ENCODE measurements at places on chromosomes 12 and 14. TPM values are rescaled to one million over a fixed set of nuclear protein-coding genes. Genes with fewer than 3 reads are reported as not detected.

Gene PRPH
- not detected for total RNA-seq

Gene OASL
- total RNA-seq, result 18.0 TPM

Gene STAC3
- total RNA-seq, result 1.1 TPM

Gene LRRIQ1
- total RNA-seq, result 0.03 TPM

Gene PPP4R4
- total RNA-seq, result 0.03 TPM

DNA sequence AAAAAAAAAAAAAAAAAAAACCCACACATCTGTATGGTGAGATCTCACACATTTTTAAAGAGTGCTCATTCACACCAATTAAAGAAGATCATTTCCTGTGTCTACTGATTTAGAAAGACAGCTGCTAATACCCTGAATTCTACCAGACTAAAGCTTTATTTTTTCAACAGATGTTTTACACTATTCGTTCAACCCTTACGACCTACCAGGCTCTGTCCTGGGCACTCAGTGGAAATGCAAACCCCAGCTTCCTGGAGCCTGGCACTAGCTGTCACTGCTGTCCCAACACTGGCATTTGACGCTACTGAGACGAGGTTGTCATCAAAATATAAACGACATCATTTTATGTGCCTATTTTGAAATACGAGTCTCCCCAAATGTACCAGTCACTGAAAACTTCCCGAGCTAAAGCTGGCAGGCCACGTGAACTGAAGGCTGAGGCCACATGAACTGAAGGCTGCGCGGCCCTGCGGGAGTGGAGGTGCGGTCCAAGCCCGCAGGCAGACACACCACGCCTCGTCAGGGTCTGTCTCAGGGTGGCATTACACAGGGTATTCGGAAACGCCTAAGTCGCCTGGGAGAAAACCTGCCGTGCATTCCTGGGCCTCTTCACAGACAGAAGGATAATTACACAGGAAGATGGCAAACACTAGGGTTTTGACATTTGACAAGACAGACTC, 27.2 kb downstream of the SLC15A4 start:
- no peak for DNase-seq

GRCh38 chr14:91380610-91381371, 36.8 kb downstream of the CCDC88C start:
- DNase-seq, result no peak

- DNase-seq, result no peak
Measured at GRCh38 chr14:24504425-24504950, 3.6 kb downstream of the CMA1 start.

DNA sequence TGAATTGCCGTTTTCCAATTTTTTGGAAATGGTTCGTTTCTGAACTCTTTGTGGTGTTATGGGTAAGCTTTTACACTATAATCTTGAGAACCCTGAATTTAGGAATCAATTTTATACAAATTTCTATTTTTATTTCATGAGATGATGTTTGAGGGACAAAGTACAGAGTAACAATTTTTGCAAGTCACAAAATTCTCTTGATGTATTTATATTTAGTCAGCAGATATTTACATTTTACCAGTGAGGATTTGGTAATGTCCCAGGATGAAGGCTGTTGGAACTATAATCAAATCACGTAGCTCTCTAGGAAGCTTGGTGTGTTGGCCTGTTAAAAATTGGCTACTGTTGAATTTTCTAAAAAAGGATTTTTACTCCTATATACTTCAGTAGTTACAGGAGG, 24.2 kb downstream of the GPATCH2L start:
- DNase-seq, result no peak

DNA sequence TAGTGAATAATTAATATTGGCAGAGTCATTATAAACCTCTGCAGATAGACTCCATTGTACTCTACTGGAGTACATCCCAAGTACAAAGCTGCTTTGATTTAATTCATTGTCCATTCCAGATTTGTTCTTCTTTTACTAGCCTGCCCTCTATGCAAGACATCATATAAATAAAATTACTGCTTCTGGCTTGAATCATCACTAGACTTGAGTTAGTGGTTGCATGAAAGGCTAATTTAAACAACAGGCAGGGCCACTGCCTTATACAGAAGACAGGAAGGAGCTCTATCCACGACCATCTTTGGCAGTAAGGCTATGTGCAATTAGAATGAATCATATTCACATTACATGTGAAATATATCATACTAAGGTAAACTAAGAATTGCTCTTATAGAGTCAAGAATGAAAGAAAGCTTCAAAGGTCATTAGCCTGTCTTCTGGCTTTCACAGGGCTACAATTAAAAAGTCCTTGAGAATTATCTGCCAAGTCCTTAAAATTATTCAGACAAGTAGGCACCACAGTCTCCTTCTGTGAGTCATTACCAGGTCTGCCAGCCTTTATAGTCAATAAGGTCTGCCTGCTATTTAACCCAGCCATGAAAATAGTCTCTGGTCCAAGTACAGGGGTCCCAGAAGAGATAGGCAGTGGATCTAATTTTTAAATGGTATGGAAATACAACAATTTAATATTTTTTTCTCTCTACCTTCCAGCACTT, 631.8 kb downstream of the TMTC2 start:
- no peak for DNase-seq

- DNase-seq, result no peak
Measured at GRCh38 chr12:97216848-97217247, 245.8 kb upstream of the RMST start.

DNA sequence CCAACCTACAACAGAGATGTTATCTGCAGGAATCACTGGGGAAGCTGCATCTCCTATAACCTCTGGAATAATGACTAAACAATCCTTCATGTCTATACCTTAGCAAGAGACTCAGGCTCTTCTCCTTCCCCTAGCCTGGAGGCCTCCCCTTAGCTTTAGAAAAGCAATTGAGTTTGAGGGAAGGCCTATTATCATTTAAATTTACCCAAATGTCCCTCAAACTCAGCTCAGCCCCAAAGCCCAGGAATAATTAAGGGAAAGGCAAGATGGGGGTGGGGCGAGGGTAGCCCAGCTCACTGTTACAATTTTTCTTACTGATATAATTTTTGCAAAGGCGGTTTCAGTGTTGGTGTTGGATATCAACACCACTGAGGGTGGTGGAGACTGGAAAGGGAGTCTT, 151.4 kb upstream of the EEA1 start:
- DNase-seq, result no peak

DNA sequence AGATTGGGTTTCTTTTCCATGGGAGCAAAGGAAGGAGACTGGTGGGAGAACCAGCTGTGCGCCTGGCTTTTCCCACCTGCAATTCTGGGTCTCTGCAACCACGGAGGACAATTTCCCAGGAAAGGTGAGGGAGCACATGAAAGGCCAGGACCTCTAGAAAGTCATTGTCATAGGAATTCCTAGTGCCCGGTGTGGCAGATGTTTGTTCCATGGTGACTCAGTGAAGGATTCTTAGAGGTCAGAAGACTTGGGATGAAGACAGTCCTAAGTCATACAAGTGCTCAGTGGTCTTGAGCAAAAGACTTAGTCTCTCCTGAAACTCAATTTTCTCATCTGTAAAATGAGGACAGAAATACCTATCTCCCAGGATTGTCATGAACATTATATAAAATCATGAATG, 51.3 kb downstream of the KCNA5 start:
- DNase-seq, result no peak

DNA sequence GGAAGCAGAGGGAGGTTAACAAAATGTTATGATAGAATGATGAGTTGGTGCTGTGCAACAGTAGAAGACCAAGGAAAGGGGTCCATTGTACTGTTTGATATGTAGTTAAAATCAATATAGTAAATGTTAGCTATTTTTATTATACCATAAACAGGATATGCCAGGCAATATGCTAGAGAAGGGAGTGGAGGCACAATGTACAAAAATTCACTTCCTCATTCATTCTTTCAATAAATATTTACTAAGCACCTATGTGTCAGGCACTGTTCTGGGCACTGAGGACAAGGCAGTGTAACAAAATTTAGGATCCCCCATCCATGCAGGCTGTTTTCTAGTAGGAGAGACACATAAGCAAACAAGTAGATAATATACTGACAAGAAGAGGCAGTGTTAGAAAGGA, 25.0 kb downstream of the FGD6 start:
- no peak for DNase-seq

- no peak for DNase-seq
Measured at GRCh38 chr14:61493239-61493638, 171.9 kb downstream of the PRKCH start.

DNA sequence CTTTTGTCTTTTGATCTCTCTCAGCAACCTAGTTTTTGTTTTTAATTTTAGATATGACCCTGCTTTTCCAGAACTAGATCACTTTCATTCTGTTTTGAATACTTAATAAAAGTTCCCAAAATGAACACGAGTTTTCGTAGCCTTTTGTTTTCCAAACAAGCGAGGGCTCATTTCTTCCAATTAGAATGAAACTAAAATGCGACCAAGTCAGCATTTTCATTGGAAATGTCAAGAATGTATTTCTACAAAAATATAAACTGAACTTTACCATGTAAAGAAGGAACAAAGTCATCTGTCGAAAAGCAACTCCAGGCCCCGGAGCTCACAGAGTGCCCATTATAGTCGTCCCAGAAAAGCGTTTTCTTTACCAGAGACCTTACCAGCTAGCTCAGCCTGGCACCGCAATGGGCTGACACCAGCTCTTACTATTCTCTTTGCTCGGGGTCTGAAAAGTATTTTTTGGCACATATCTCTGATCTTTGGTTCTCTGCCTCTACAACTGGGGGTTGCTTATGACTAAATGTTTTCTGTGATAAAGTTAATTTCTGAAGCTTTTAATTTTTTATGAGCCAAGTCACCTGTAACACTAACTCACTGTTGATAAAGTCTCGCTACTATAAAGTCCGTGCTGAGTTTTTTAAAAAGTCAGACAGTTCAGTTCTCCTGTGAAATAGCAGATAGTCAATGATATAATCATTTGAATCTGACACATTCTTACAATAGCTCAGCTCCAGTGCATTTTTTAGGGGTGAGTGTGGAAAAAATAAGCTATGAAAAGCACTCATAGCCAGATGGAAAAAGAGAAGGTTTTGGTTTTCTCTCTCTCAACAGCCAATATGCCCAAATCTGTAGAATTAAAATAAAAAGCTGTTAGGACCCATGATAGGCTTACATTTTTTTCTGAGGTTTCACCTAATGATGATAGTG, 43.4 kb downstream of the SAMD4A start:
- DNase-seq, result no peak

GRCh38 chr12:93853698-93854478, 176.7 kb downstream of the CRADD start:
- DNase-seq, result no peak

DNA sequence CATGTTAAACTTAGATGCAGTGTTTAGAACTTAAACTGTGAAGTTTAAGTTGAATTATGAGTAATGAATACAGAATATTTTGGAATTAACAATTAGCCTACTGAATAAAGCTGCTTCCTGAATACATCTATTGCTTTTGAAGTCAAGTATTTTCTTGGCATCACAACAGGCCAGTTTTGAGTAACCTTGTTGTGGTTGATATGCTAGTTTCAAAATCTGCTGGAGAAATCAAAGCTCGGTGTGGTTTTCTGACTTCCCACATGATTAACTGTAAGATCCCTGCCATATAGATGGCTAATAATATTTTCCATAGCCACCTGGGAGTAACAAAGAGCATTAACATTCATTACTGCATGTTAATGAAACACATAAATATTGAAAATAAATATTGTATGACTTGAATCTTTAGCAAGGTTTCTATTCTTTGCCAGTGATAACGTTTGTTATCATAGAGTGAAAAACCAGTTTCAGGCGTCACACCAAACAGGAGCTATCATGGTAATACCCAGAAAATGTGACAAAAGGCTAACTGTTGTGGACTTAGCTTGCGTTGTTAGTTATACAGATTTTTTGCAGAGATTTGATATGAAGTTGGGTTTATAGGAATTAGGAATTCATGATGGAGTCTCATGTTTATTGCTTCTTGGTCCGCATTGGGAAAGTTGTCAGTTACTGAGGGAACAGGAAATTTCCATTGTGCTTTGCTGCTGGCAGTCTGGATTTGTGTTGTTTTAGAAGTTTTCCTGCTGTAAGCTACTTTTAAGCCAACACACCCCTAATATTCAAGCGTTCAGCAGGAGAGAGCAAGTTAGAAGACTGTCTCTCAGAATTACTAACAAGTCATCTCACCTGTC, 32.1 kb downstream of the PPFIBP1 start:
- DNase-seq, result no peak

GRCh38 chr14:76713121-76713520, 48.1 kb upstream of the VASH1 start:
- no peak for DNase-seq

DNA sequence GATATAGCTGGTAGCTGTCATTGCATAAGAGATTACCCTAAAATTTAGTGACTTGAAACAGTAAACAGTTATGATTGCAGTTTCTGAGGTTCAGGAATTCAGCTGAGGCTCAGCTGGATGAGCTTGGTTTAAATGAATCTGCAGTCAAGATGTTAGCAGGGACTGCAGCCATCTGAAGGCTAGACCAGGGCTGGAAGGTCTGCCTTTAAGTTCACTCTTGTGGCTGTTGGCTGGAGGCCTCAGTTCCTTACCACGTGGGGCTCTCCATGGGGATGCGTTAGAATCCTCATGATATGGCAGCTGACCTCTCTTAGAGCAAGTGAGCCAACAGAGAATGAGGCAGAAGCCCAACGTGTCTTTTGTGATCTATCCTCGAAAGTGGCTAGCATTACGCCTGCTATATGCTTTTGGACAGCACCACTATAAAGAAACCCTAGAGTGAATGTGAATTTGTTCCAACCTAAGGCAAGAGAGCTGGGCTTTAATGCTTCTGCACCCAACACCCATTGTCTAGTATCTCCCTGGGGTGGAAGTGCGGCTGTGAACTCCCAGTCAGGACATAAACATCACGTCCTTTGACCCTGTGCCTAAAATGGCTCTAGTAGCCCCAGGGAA, 26.0 kb downstream of the HSPB8 start:
- no peak for DNase-seq

DNA sequence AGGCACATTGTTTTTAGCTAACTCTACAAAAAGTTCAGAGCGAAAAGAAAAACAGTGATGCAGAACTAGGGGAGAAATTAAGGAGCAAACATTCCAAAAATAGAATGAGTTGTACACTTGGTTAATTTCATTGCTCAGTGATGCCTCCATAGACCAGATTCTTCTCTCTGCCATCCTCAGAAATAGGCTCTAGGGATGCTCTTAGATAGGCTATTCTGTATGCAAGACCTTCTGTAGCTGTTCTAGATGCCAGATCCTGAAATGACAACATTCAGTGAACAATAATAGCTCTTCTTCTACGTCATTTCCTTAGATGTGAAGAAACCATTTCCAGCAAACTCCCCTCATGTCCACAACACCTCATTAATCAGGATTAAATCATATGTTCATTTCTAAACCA, 466.3 kb downstream of the DIO2 start:
- DNase-seq, result no peak

GRCh38 chr12:58950739-58951100, 30.4 kb upstream of the LRIG3 start:
- peak; percentile 11 for DNase-seq
